Jurkat, Clone E6-1 (cell line): ENCODE measurements at places on chromosomes 16 and 17.

- no peak for DNase-seq
These were observed 61.8 kb downstream of the ARSG start for GRCh38 chr17:68353111-68353521.

- DNase-seq: peak; percentile 10
These were observed 92.6 kb downstream of the DNAH17 start for GRCh38 chr17:78484271-78485246.

DNA sequence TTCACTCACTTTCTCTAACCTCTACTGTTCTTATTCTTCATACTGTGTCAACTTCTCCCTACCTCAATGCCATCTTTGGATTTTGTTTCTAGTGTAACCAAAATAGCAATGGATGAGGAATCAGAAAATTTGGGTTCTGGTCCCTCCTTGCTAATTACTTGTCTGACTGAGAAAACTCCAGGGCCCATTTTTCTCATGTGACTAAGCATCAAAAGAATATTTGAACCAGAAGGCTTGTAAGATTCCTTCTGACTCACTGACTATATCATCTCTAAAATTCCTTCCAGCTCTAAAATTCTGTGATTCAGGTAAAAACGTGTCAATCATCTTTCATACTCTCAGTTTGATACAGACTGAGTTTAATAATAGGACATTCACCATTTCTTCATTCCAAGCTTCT is 57.9 kb downstream of the BRIP1 start:
- DNase-seq: no peak

DNA sequence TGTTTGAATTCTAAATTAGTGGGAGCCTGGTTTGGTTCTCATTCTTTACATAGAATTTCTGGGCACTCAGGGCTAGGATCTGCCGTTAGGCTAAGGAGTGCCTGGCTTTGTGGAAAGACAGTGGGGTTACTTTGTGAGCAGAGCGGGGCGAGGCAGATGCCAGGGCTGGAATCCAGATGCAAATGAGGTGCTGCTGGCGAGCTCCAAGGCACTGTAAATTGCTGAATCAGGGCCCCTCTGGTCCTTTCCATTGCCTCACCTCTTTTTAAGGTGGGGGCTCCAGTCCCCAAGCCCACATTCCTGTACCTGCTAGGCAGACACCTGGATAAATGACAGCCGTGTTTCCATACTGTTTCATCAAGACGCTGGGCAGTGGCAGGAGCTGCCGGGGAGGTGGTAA is 33.8 kb downstream of the PIPOX start:
- DNase-seq: no peak

DNA sequence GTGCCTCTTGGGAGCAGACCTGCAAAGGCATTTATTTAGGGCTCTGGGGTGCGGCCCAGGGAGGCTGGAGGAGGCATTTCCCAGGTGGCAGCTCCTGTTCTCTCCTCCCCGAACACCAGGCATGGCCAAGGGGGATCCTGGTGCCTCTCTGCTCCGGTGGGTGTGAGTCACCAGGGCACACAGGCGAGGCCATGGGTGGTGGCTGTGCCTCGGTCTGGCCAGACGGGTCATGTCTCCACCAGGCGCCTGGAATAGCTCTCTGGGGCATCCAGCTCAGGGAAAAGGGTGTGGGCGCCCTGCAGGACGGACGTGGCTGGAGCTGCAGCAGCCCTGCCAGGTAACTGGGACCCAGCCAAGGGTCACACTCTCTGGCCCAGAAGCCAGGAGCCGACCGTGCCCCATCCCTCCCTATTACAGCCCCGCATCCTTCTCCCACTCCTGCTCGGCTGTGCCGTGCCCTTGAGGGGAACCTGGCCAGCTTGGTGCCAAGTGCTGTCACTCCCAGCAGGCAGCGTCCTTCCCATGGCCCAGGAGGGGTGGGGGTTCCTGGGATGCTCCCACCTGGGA is 25.8 kb downstream of the SOX8 start:
- no peak for DNase-seq

DNA sequence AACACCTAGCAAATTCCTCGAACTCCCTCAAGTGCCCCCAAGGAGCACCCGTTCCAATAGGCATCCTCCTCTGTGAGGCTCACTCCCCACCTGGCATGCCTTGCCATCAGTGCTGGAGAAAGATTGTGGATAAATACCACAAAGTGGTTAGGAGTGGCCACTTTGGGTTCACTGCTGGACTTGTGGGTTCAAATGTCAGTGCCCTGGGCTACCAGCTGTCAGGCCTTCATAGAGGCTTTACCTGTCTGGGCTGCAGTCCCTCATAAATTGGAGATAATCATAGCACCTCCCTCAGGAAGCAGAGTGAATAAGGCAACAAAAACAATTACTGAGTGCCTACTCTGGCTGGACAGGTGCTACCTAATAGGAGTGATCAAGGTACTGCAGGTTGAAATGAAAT is 1.5 kb upstream of the SYT17 start:
- no peak for DNase-seq

GRCh38 chr17:17050346-17051345 is 8.4 kb downstream of the MPRIP start:
- no peak for DNase-seq

GRCh38 chr17:36877771-36878170 is 59.5 kb upstream of the LHX1 start:
- DNase-seq: no peak

- no peak for DNase-seq
These were observed 38.9 kb upstream of the RPL38 start for GRCh38 chr17:74164446-74165045.

- DNase-seq: no peak
These were observed 15.1 kb downstream of the C16orf54 start for GRCh38 chr16:29730649-29731048.

DNA sequence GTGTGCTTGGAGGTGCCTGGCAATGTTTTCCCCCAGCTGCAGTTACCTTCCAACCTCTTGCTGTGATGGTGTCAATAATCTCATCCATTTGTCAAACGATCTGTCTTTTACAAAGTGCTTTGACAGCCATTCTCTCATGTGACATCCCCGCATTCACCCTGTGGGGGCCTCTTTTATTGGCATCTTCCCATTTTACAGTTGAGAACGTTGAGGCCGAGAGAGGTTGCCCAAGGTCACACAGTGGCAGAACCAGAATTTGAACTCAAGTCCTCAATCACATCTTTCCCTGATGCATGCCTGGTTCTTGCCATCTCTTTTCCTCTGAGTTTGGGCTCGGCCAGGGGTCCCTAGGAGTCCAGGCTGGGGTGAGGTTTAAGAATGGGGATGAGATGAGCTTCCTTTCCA is 1.5 kb downstream of the TAOK2 start:
- no peak for DNase-seq

GRCh38 chr17:27532269-27533263 is 76.3 kb downstream of the KSR1 start:
- no peak for DNase-seq

DNA sequence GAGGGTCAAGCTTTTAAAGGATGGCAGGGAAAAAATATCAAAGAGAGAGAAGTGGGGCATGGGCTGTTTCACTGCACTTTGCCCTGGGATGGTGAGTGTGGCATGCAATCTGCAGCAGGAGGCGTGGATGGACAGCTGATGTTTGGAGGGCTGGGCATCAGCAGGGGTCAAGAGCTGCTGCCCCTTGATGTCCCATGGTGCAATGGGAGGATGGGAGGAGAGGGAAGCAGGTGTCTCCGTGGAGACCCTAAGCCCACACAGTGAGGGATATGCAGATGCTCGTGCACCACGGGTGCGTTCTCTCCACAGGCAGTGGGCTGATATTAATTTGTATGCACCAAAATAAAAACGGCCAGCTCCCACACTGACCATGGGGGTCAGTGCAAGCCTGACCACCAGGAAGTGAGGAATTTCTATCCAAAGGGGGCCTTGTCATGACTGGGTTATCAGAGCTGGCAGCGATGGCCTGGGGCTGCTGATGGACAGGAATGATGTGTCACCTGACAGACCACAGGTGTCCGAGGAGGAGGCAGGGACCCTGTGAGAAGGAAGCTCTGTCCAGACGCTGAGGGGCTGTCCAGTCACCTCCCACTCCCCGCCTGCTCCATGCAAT is 183.6 kb downstream of the IRF8 start:
- no peak for DNase-seq

DNA sequence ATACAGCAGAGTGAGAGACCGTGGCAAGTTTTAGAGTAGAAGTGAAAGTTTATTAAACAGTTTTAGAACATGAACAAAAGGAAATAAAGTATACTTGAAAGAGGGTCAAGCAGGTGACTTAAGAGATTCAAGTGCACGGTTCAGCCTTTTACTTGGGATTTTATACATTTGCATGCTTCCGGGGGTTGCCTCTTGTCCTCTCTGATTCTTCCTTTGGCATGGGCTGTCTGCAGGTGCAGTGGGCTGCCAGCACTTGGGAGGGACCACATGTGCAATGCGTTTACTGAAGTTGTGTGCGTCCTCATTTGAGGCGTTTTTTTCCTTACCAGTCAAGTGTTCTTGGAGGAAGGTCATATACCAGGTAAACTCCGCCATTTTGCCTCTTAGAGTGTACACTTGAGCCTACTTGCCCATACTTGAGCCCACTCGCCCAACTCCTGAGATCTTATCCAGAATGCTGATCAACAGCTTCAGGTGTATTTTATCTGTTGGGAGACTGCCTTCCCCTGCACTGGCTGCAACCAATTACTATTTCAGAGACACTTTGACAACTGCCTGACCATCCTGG is 195.2 kb downstream of the IRX5 start:
- no peak for DNase-seq

GRCh38 chr17:77127735-77128361 is 12.9 kb upstream of the SEC14L1 start:
- DNase-seq: no peak

DNA sequence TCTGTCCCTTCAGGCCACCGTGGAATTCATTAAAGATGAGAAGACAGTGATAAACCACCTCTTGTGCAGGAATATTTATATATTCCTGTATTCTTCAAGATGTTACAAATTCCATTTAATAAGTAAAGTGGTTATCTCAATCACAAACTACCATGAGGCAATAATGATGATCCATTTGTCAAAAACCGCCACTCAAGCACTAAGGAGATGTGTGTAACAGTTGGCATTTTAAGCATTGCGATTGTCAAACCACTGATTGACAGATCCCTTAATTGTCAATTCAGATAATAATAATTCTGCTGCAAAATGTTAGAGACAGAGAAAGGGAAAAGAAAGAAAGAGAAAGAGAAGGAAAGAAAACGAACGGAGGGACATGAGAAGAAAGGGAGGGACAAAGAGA is 476.1 kb upstream of the RBFOX1 start:
- DNase-seq: no peak

DNA sequence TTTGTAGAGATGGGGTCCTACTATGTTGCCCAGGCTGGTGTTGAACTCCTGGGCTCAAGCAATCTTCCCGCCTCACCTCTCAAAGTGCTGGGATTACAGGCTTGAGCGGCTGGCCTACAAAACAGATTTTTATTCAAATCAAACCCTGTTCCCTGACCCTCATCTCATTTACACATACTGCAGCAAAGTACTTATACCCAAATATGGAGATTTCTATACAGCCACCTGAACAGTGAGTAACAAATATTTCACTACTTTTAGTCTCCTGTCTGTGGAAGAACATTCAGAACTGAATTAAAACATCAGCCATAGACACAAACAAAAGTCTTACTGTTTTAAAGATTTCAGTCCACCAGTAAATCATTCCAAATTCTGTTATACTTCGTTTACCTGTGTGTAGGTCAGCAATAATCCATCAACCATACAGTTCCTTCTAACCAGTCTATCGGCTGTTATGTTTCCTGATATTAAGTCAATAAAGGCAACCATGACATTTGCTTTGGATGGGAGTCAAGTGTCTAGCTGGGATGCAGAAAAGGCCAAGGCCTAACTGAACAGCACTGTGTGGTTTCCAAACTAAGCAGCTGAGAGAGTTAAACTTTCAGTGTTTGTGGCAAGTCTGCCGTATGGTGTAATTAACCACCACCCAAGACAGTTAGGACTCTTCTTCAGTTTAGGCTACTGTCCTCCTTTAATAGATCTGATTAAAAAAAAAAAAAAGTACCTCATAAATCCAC is 22.3 kb downstream of the ERN1 start:
- no peak for DNase-seq

GRCh38 chr17:47914306-47914948 is 18.4 kb downstream of the SP2 start:
- no peak for DNase-seq

- DNase-seq: no peak
These were observed 88.5 kb downstream of the CLEC16A start for GRCh38 chr16:11032922-11033291.

GRCh38 chr16:47865337-47865855 is 290.4 kb downstream of the ABCC12 start:
- no peak for DNase-seq

GRCh38 chr17:9895923-9896322 is 9.1 kb downstream of the RCVRN start:
- DNase-seq: no peak

GRCh38 chr16:82157534-82157812 is 12.6 kb downstream of the MPHOSPH6 start:
- no peak for DNase-seq

- DNase-seq: no peak
These were observed 284.6 kb downstream of the C16orf95 start for GRCh38 chr16:87032554-87032953.

- no peak for DNase-seq
These were observed at the start of gene MMP28 for GRCh38 chr17:35795007-35795870. Gene MMP28, minus strand, starts transcription at chr17:35795641. Its CDS starts 264 bp downstream, at chr17:35795377.

GRCh38 chr16:66225696-66226095 is 140.8 kb upstream of the CDH5 start:
- DNase-seq: no peak

DNA sequence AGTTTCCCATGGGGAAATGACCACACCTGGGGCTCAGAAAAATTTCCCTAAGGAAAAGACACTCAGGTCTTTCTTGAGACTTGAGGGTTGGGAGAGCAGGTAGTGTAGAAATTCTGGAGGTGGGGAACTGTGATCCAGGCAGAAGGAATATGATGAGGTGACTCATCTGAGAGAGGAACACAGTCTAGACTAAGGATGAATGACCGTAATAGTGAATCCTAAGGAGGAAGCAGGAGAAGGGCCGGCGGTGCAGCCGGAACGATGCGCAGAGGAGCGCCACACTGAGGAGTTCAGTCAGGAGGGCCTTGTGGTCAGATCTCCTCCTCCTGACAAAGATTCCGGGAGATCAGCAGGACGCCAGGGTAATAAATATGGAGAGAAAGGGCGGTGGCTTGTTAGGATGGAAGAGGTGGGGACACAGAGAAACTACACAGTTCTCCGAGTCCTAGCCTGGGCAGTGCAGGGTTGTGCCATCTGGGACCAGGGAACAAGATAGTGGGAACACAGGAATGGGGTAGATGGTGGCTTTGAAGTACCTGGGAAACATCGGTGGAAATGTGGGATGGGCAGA is 135.6 kb downstream of the PARN start:
- no peak for DNase-seq

DNA sequence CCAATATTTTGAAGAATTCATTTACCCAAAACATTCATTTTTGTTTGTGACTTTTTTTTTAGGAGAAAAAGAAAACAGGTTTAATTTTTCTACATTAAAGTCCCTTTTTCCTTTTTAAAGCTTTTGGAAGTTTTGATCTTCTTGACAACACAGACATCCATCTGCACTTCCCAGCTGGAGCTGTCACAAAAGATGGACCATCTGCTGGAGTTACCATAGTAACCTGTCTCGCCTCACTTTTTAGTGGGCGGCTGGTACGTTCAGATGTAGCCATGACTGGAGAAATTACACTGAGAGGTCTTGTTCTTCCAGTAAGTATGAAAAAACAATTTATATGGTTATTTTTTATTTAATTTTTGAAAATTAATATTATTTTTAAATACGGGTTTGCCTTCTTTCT is 37.2 kb downstream of the SIAH1 start:
- DNase-seq: no peak
